ENCODE measurements at places on chromosomes 12 and 14.

DNA sequence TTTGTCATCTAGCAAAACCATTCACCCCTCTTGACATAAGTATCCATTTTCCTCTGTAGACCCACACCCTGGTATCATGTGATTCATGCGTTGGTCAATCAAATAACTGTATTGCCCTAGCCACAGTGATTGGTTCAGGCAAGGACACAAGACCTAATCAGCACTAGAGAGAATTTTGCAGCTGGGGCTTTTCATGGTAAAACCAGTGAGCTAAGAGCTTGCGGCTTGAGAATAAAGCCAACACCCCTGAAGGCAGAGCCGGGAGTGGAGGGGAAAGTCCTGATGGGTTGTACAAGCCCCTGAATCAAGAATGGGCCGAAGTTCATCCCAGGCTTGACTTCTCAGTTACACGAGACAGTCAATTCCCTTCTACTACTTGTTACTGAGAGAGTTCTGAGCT lies 33.2 kb upstream of the LTBP2 start:
- no peak for DNase-seq

DNA sequence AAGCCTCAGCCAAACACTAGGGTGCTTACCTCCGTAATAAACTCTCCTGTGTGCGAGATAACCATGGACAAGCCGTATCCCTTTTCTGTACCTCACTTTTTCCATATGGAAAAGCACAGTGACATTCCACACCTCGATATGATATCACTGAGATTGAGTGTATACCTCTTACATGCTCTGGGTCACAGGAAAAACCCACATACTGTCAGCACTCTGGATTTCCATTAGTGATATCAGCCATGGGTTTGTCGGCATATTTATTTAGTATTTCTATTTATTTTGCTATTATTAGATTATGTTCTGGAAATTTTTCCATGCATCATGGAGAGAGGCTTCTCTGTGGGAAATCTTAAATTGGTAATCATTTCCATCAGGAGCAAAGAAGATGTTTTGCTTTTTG lies 28.0 kb upstream of the DAAM1 start:
- DNase-seq: no peak

- no peak for DNase-seq
Observed at GRCh38 chr12:103639983-103640382, 52.9 kb downstream of the STAB2 start.

- DNase-seq: no peak
Observed at GRCh38 chr14:54638135-54638446, 71.2 kb downstream of the SAMD4A start.

GRCh38 chr12:69834576-69834975 lies 9.5 kb downstream of the MYRFL start:
- DNase-seq: no peak

- no peak for DNase-seq
Observed at GRCh38 chr14:62270236-62270635, 508.0 kb downstream of the SNAPC1 start.

DNA sequence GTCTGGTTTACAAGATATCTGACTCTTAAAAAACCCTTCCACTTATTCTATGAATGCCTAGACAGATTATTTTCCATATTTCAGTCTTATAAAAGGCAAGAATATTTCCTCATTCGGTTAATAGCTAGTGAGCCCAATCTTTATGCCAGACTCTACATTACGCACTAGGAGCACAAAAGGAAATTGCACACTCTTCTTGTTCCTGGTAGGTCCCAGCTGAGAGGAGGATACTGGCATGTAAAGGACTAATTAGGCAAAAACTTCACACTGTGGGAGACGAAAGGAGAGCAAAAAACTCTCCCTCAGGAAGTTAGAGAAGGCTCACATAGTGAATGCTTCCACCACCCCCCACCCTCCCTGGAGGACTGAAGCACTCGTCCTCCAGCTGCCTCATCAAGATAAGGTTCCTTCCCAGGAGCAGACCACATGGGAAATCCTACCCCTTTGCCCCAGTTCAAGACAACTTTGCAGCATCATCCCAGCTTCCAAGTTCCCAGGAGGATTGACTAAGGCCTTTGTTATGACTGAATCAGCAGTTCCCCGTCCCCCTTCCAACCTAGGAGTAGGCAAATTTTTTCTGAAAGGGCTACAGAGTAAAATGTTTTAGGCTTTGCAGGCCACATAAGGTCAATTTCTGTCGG lies 14.5 kb downstream of the CAPZA3 start:
- DNase-seq: no peak

GRCh38 chr12:115101520-115101919 lies 417.5 kb upstream of the TBX3 start:
- DNase-seq: no peak

DNA sequence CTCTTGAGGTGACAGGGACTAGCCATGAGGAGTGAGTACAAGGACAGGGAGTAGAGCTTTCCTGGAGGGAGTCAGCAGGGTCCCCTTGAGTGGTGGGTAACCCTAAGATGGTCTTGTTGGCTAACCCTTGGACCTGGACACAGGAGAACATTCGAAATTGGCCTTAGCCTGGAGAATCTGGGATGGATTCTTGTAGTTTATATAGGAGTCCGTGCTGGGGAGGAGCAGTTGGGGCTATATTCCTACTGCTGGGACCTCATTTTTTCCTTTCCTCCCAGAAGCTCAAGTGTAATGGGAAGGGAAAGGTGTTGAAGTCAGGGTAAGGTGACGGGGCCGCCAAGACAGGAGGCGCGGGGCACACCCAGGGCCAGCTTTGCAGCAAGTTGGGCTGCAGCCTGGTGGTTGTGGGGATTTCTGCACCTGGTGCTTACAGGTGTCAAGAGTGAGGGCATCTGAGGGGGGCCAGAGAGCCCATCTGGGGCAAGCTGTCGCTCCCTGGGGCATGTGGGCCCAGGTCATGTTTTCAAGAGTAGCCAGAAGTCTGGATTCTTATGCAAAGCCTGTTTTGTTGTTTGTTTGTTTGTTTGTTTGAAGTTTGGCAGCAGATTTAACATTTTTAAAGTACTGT lies 5.1 kb downstream of the BCL7A start:
- no peak for DNase-seq

DNA sequence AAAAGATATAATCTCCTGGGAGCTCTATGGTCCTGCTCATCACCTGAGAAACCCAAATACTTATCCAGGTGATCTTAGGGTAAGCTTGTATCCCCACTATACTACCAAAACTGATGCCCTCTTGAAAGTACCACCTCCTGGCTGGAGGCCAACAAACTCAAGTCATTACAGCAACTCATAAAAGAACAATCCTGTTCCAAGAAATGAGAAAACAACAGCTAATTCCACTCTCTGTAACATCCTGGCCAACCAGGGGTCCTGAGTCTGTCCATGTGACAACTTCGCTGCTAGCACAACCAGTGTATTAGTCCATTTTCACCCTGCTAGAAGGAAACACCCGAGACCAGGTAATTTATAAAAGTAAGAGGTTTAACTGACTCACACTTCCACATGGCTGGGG lies 190.0 kb upstream of the BMP4 start:
- DNase-seq: no peak

DNA sequence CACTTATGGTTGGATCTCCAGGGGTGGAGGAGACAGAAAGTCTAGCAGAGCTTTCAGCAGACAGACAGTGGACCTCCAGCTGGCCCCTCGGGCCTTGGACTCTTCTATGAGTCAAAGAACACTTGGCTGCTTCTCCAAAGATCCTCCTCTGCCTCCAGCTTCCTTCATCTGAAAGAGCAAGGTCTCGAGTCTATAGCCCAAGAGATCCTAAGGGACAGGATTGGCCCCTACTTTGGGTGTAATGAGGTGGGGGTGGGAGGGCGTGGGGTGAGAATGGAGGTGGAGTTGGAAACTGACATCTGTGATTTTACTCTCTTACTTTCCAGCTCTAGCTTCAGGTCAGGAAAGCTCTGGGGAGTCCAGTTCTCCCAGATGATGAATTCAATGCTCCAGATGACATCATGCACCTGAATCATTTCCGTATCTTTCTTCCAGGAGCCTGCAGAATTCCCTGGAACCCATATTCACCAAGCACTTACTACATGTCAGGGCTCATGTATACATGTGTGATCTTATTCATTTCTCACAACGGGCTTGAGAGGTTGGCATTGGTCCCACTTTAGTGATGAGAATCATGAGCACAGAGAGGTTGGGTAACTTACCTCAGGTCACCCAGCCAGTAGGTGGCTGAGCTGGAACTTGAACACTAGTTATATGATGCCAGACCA lies 10.2 kb upstream of the PGF start:
- DNase-seq: no peak

DNA sequence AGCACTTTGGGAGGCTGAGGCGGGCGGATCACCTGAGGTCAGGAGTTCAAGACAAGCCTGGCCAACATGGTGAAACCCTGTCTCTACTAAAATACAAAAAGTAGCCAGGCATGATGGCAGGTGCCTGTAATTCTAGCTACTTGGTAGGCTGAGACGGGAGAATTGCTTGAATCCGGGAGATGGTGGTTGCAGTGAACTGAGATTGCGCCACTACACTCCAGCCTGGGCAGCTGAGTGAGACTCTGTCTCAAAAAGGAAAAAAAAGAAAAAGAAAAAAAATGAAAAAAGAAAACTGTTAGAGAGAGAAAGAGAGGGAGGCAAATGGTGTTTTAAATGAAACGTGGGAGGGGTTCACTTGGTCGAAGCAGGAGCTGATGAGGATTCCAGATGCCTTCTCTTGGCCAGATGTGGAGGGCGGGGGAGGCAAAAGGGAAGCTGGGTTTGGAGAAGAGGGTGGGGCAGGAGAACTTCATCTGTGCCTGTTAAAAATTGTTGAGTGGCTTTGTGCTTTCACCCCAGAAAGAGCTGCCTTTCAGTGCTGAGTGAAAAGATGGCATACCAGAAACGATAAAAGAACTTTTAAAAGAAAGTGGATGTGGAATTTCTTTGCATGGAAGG lies 1.1 kb downstream of the EMP1 start:
- no peak for DNase-seq

DNA sequence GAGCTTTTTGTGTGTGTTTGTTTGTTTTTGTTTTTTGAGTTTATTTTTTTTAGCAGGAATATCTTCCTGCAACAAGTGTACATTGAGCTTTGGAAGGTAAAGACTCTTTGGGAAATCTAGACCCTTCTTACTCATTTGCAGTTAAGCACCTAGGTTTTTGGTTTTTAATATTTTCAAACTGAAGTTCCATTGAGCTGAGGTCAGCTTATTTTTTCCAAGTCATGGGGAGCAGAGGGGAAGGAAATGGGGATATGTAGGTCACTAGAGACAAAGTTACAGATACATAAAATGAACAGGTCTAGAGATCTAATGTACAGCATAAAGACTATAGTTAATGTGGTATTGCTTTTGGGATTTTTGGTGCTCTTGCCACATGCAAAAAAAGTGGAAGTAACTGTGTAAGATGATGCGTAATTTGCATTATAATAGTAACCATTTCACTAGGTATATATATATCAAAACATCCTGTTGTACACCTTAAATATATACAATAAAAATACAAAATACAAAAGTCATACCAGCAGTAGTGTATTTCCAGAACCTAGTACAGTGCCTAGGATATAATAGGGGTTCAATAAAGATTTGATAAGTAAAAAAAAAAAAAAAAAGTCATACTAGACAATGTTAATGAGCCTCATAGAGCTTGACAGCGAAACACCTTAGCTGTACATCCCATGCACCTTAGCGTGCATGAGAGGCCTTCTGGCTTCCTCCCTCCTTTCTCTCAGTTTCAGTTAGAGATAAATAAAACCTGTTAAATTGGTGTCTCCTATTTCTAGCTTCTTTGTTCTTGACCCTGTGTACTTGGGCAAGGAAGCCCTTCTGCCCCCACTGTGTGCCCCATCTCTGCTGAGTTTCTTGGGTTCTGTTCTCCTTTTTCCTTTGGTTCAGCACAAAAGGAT lies 22.7 kb downstream of the CGRRF1 start:
- DNase-seq: no peak

DNA sequence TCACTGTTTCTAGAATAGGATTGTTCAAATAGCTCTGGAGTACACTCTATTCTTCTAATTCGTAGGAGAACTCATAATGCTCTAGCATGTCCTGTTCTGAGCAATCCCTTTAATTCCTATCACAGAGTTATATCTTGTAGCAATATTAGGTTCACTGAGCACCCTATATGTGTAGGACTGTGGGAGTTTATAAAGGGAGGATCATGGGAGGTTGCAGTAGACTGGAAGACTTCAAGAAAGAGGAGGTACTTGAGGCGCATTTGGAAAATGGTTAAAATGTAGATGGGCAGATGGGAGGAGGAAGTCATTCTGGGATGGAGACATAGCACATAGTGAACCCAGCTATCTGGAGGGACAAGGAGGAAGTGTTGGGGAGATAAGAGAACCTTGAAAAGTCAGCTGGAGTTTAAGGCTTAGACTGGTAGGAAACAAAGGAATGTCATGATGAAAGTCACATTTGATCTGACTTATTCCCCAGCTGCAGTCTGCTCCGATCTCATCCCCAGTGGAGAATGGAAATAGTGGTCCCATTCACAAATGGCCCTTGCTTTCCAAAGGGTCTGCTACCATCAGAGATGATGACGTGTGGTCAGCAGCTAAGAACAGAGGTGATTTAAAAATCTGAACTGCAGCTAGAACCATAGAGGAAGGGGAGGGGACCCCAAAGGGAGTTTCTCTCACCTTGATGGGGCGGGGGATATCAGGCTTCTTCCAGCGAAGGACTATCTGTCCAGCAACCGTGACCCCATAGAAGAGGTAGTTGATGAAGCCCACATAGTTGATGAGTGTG lies 10.1 kb upstream of the CEBPE start:
- no peak for DNase-seq

GRCh38 chr12:26280869-26281268 lies 85.5 kb downstream of the SSPN start:
- DNase-seq: no peak

DNA sequence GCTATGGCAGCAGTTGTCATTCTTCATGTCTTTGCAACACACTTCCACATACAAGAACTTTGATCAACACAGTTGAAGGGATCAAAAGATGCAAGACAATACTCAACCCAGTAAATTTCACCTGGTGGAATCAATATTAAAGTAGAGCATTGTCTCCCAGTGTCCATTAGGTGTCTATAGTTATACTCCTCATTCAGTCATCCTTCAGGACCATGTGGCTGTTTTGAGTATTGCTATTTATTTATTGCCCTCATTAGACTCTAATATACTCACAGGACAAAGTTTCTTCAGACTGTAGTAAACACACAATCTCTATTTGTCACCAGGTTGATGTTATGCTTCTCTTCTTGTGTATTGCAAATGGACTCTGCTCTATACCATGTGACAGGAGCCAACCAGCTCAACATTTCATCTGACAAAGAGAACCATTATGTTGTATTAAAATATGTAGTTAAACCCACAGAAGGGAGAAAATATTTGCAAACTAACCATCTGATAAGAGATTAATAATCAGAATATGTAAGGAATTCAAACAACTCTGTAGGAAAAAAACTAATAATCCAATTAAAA lies 146.6 kb downstream of the TGFB3 start:
- DNase-seq: no peak

GRCh38 chr12:81987371-81987770 lies 228.2 kb upstream of the PPFIA2 start:
- no peak for DNase-seq

Data from NCI-H510A treated with DMSO at 0.1 percent for 48 hours (cell line).